ENCODE measurements at places on chromosomes 16 and 17. TPM values are rescaled to one million over a fixed set of nuclear protein-coding genes. Genes with fewer than 3 reads are reported as not detected.

The G6PC1 gene
- total RNA-seq: not detected

- DNase-seq: no peak
- H3K4me3 ChIP-seq: no peak overlapping the region
- no peak overlapping the region for H3K27ac ChIP-seq
- H3K4me1 ChIP-seq: peaks cover 16% of the 10 kb centered on the region
- peaks cover 22% of the 10 kb centered on the region for H3K27me3 ChIP-seq
These were observed 1.6 kb downstream of the DOC2A start for GRCh38 chr16:30009085-30009862.

DNA sequence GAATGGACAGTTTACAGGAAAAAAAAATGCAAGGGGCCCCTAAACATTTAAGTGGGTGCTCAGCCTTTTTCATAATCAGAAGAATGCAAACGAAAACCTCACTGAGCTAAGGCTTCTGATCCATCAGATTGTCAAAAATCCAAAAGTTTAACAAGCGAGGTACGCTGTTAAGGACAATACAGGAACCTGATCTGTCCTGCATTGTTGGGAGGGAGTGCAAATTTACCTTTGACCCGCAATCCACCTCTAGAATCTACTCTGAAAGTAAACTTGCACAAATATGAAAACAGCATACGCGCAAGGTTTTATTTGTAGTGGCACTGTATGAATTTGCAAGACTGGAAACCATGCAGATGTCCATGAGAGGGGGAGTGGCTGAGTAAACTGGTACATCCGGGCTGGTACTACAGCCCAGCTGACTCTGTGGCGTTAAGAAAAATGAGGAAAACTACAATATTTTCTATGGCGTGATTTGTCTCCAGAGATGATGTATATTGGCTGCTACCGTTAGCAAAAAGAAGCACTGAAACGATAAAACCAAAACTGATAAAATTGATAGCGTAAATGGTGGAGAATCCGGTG lies 28.8 kb upstream of the ST6GALNAC1 start:
- H3K36me3 ChIP-seq: peaks cover 5% of the 10 kb centered on the region
- H3K4me3 ChIP-seq: peak overlapping the region; percentile 91
- H3K4me1 ChIP-seq: peaks cover 22% of the 10 kb centered on the region
- peaks cover 8% of the 10 kb centered on the region for H3K27me3 ChIP-seq
- peak overlapping the region; percentile 90 for H3K27ac ChIP-seq

DNA sequence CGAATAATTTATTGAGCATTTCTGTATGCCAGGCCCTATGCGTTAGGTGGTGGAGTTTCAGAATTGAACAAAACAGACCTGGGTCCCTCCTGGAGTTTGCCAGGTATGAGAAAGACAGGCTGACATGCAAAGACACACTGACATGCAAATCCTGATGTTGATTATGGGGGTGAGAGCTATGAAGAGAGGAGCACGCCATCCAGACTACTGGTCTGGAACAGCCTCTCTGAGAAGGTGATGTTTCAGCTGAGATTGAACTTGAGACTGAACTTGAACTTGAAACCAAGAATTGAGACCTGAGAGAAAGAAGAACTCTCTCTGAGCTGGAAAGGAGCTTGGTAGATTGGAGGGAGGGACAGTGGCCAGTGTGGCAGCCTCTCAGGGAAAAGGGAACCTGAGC lies 14.2 kb upstream of the CACNG4 start:
- no peak overlapping the region for H3K27ac ChIP-seq
- H3K36me3 ChIP-seq: no peaks in the 10 kb centered on the region
- H3K4me3 ChIP-seq: no peak overlapping the region

Measured in activated B cell treated with CpG ODN at 0.5 μM for 24 hours (primary cell).